ENCODE measurements at places on chromosomes 13 and 19.

DNA sequence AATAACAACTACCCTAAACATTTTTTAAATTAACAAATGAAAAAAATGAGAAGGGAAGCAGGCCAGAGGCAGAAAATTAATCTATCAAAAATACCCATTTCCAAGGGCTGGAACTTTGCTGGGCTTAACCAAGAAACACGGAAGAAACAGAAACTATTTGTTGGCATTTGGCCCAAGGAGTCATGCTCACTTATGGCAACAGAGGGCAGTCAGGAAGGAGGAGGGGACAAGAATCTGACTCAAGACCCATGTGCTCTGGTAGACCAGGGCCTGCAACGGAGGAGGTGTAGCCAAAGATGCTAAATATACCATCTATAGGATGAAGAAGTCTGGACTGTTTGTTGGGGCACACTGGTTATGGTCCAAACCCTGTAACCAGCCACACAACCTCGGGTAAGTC is 496.7 kb downstream of the COG6 start:
- DNase-seq = no peak

GRCh38 chr13:91516799-91517198 is 118.4 kb downstream of the GPC5 start:
- no peak for DNase-seq

GRCh38 chr13:21625366-21625765 is 21.4 kb upstream of the MICU2 start:
- no peak for DNase-seq

GRCh38 chr13:82010780-82011179 is 1669.9 kb upstream of the SPRY2 start:
- DNase-seq = no peak

- DNase-seq = no peak
Measured at GRCh38 chr13:41344358-41344757, 33.3 kb downstream of the NAA16 start.

- DNase-seq = no peak
Measured at GRCh38 chr13:77494226-77494625, 41.3 kb upstream of the SCEL start.

- no peak for DNase-seq
Measured at GRCh38 chr19:30679153-30679702, 307.0 kb downstream of the ZNF536 start.

DNA sequence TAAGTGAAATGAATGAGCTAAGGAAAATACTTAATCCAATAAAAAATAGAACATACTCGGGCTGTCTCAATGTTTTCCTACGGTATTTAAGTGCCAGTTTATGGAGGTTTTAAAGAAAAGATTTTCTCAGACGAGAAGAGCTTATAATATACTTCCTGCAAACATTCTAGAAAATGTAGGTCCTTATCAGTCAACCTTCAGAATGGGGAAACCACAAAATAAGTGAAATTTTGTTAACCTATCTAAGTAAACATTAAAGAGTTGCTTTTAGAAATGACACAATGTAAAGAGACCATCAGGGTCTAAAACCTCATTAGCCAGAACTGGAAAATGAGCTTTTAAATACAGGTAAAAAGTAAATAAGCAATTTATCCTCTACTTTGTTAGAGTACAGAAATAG is 12.1 kb downstream of the MIR17HG start:
- DNase-seq = no peak

- DNase-seq = no peak
Measured at GRCh38 chr13:101238555-101238954, 177.8 kb downstream of the NALCN start.

- DNase-seq = no peak
Measured at GRCh38 chr19:2814426-2814825, 5.2 kb upstream of the ZNF554 start.

DNA sequence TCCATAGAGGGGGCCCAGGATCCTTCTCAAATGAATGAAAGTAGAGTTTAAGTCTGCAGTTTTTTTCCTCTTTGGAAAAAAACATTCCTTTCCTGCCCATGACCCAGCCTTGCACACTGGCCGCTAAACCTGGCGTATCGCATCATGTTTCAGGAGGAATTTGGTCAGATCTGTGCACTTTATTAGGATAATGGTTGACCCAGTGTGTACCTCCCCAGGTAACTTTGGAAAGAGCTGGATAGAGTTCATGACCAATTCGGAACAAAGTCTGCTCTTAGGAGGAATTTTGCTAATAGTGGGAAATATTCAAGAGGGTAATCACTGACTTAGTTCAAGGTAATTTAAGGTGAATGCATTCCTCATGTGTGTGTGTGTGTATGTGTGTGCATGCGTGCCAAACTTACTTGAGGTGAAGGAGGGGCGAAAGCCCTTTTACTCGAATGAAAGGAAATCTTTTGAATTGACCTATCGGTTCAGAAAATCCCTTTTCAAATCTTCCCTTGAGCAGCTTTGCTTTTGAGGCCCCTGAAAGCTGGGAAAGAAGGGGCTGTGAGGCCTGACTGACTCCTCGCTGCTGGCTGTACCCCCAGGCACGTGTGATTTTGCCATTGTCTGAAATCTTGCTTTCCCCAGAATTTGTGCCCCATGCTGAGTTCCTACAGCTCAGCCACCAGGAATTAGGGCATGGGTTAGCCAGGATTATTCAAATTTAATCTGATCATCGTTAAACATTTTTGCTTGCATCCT is 46.3 kb downstream of the SIPA1L3 start:
- no peak for DNase-seq

GRCh38 chr13:97111756-97112155 is 110.4 kb upstream of the MBNL2 start:
- no peak for DNase-seq

DNA sequence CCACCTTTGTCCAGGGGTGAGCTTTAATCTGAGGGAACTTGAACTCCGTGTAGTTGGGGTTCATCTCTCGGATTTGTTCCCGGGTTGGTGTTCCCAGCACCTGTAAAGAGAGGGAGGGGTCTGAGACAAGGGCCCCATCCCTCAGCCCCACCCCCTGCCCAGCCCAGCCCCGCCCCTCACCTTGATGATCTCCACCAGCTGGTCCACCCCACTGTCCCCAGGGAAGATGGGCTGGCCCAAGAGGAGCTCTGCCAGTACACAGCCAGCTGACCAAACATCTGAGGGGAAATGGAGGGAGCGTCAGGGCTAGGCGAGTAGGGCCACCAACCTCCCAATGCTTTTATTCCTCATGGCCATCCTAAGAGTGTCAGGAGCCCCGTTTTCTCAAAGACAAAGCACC is 9.3 kb downstream of the GSK3A start:
- DNase-seq = no peak

DNA sequence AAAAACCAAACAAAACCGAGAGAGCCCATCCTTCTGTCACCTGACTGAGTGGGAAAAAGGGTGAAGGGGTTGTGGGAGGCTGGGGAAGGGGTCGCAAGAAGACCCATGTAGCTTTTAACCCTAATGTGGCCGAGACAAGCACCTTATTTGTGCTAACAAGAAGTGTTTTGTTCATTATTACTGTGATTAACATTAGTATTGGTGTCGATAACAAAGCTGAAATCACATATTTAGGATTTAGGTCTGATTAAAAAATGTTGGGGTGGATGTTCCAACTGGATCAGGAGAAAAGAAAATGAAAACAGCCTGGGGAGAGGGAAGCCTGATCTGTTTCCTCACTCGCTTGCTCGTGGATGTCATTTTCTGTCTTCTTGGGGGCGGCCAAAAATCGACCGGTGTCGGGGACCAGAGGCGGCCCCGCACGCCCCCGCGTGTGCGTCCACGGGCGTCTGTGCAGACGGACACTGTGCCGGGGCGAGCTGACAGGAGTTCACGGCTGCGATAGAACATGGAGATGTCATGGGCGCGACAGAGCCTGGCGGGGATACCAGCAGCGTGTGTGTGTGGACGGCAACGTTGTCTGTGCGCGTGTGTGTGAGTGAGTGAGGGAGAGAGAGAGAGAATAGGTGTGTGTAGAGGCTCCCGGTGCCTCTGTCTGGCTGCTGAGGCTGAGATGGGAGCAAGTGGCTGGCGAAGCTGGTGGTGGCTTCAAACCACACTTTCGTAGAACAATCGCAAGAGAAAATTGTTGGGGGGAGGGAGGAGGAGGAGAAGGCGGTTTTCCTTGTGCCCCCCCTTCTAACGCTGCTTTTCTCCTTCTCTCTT is 29.1 kb downstream of the NFIX start:
- DNase-seq = no peak

DNA sequence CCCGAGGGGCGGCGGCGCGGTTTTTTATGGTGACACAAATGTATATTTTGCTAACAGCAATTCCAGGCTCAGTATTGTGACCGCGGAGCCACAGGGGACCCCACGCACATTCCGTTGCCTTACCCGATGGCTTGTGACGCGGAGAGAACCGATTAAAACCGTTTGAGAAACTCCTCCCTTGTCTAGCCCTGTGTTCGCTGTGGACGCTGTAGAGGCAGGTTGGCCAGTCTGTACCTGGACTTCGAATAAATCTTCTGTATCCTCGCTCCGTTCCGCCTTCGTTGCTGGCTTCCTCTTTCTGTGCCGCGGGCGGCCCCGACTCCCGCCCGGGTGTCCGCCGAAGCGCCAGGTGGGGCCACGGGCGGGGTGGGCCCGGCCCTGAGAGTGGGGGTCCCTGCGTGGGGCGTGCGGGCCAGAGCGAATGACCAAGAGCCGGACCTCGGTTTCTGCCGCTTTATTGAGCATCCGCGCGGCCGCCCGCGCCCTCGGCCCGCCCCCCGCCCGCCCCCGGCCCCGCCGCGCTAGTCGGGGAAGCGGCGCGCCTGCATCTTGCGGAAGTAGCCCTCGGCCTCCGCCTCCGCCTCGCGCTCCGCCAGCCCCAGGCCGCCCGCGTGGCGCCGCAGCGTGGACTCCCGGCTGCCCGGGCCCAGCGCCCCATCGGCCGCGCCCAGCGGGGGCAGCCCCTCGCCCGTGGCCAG is 9.6 kb downstream of the PLPPR3 start:
- DNase-seq = no peak

GRCh38 chr13:20713751-20714150 is 10.3 kb downstream of the IL17D start:
- no peak for DNase-seq

GRCh38 chr13:95235974-95236373 is 65.3 kb downstream of the ABCC4 start:
- no peak for DNase-seq

DNA sequence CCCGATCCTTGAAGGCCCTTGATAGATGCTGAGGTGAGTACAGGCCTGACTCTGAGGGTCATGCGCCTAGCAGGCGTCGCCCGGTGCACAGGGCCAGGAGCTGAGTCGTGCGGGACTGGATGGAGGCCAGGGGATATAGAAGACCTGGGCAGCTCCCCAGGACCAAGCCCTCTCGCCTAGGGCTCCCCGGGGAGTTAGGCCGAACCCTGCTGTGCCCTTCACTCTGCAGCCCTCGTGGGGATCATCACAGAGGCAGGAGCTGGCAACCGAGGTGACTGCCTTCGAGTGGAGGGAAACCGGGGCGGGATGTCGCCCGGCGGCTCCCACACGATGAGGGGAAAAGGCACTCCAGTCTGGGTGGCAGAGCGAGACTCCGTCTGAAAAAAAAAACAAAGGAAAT is 11.7 kb downstream of the CSNK1G2 start:
- no peak for DNase-seq

DNA sequence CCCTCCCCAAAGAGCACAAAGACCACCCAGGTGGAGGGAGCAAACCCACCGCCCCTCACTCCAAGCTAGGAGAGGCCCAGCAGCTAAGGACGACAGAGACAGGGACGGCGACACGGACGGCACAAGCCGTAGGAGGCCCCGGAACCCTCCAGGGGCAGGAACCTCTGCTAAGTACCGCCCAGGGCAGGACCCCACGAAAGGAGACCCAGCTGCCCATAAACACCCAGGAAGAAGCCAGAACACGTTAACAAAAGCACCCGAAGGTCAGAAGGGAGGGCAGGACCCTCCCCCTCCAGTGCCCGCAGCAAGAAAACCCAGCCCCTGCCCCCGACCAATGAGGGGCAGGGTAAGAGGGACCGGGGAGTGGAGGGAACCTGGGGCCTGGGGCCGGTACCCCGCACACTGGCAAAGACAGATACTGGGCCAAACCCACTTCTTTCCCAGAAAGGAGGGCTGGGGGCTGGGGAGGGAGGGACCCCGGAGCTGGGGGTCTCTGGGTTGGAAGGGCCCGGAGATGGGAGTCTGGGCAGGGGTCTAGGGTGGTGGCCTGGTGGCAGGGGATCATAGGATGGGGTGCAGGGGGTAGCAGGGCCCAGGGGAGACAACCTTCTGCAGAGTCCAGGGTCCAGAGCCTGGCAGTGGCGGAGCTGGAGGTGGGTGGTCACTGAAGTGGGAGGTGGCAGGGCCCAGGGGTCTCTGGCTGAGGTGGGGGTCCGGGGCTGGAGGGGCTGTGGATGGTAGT is 2.4 kb downstream of the BTBD2 start:
- no peak for DNase-seq

DNA sequence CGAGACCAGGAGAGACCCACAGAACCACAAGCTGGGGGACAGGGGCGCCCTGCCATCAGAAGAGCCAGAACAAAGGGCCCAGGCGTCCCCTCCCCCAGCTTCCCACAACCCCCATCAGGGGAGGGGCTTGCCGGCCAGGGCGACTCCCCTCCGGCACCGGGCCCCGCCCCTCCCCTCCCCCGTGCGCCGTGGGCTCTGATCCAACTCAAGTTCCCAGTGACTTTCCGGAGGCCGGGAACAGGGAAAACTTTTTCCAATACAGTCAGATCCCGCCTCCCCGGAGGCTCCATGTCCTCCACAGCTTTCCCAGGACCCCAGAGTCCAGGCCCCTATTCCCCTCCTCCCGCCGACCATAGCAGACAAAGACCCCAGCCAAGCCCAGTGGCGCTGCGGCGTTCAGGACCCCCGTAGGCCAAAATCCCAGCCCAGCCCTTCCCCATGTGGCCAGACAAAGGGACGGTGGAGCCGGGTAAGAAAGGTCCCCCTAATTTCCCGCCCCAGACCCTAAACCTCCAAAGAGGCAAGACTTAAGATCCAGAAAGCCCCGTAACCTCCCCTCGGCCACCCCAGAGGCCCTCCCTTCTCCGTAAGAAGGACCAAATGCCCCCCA is 673 bp downstream of the TEAD2 start:
- DNase-seq = no peak

DNA sequence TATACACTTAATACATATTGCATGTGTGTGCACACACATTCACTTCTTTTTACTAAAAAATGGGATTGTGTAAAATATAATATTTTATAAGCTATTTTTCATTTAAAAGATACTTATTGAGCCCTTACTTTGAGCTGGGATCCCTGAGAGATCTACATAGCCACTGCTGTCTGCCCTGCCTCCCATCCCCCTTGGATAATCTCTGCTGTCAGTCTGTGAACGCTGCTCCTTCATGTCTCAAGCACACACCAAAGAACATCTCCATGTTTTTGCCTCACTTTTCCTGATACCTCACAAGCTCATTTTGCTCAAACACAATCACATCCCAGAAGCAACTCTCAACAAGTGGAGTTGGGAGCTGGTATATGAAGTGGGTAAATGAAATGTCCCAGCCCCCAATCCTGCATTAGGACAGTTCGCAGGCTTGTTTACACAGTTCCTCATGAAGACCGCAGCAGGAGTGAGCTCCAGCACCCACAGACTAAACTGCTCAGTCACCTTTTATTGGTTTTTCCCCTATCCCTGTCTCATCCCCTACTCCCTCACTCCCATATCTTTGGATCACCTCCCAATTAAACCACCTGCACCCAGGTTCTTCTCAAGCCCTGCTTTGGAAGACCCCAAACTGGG is 108.3 kb upstream of the FRY start:
- no peak for DNase-seq

All from activated T-helper 1 cell treated with anti-CD3 and anti-CD28 coated beads, Interleukin-2, amount 50 U/mL, for 16 hours (primary cell).